GM12878 (cell line): ENCODE measurements at places on chromosomes 5 and 9.

DNA sequence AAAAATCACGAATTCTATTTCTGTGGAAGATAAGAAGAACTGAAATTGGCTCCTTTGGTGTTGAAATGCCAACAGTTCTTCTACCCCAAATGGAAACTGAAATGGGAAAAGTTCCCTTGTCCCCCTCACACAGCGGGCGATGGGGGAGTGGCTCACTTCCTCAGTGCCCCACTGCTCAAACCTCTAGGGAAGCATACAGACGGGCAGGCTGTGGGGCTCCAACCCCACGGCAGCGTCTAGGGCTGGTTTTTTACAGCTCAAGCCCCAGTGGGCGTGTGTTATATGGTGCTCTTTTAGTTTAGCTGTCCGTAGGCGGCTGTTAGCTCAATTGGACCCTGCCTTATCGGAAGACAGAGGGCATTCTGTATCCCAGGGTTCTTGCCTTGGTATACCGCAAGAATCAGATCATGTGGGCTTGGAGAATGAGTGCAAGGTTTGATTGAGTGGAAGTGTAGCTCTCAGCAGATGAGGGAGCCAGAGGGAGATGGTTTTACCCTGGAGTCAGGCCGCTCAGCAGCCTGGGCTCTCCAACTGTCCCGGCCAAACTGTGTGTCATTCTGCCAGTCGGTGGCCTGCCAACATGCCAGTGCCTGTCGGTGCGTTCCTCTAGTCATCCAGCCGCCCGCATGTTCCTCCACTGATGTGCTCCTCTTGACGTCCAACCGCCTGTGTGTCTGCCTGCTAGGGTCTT, 166.3 kb upstream of the ZNF608 start:
- DNase-seq: no peak

DNA sequence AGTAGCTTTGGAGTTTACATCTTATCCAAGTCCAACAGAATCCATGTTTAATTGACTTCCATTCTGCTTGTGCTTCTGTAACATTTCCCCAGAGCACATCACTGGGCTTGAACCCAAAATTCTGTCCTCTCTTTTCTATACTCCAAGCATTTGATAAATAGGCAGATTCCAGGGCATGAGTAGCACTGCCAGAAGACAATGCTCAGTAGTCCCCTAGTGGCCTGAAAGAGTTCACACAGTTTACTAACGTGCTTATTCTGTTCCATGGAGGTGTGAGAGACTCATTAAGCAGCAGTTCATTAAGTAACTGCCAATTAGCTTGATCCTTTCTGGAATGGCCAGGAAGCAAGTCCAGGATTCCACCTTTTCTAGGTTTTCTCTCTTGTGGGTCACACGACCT, 9.4 kb upstream of the GABRA6 start:
- DNase-seq: peak; percentile 1

- DNase-seq: no peak
Measured at GRCh38 chr9:121169094-121169601, 32.5 kb downstream of the RAB14 start.

DNA sequence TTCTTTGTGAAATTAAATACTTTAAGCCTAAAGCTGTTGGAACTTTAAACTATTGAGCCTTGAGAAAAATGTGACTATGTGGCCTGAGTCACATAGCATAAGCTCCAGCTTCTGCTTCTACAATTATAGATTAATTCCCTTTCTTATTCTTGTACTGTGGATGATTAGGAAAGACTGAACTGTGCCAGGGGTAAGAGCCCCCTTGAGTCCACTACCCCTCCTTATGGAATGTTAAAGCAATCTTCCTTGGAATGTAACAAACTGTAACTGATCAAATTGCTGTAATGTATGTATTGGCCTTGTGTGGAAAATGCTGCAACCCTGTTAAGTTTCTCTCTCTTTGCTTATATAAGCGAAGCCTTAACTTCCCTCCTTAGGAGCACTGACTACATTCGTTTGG, 273.2 kb downstream of the FAM170A start:
- no peak for DNase-seq

GRCh38 chr9:2634153-2634552, 12.6 kb downstream of the VLDLR start:
- no peak for DNase-seq

DNA sequence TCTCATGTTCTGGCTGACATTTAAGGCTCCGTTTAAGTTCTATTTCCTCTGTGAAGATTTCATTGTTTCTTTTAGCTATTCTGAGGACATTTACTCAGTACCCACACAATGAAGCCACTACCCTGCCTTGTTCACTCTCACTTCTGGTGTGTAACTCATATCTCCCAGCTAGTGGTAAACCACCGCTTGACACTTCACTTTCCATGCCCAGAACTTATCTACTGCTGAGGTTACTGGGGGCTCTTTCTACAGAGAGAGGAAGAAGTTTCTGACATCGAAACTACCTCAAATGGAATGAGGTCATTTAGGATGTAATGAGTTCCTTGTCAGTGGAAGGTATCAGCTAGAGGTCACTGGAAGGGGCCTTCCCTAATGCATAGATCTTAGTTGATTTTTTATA, 501.5 kb downstream of the DMAC1 start:
- DNase-seq: peak; percentile 92

DNA sequence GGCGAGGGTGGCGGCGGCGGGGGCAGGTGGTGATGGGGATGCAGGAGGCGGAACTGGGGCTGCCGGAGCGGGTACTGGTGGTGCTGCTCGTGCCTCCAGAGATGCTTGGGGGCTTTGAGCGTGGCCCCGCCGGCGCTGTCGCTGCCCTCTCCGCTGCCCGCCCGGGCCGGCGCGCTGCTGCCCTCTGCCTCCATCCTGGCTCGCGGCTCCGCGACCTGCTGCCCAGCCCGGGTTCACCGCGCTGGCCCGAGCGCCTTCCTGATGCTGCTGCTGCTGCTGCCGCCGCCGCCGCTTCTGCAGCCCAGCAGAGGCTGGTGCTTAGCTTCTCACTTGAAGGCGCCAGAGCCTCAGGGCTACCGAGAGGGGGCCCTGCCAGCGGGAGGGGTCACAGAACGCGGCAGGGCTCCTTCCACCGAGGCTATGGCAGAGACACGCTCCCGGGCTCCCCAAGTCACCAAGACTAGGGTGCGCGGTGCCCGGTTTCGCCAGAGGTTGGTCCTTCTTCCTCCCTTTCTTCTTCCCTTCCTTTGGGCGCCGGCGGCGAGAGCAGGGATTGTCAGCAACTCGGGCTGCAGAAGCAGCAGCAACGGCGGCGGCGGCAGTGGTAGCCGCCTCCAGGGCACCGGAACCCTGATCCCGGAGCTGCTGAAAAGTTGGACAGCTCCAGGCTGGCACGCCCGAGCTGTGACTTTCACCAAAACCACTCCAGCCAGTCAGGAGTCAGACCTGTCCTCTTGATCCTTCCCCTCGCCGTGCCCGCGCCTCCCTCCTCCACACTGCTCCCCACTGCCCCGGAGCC, at the start of gene PDE4D:
Gene PDE4D (minus strand): TSS at position 298 of the 799 bp plus-strand sequence.
- no peak for DNase-seq

DNA sequence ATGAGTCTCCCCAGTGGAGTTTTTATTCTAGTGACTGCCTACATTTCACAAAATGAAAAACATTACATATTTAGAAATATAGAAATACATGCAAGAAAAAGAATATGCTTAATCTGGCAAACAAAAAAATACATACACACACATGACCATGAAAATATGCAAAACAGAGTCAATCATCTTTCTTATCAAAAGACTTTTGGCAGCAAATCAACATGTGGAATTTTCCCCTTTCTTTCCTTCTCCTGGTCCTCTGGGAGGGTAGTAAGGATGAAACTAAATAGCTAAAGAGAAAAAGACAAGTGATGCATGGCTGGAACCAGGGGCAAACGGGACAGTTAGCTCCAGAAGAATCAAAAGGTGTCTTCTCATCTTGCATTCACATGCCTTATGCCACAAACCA, 69.4 kb downstream of the APBA1 start:
- no peak for DNase-seq

DNA sequence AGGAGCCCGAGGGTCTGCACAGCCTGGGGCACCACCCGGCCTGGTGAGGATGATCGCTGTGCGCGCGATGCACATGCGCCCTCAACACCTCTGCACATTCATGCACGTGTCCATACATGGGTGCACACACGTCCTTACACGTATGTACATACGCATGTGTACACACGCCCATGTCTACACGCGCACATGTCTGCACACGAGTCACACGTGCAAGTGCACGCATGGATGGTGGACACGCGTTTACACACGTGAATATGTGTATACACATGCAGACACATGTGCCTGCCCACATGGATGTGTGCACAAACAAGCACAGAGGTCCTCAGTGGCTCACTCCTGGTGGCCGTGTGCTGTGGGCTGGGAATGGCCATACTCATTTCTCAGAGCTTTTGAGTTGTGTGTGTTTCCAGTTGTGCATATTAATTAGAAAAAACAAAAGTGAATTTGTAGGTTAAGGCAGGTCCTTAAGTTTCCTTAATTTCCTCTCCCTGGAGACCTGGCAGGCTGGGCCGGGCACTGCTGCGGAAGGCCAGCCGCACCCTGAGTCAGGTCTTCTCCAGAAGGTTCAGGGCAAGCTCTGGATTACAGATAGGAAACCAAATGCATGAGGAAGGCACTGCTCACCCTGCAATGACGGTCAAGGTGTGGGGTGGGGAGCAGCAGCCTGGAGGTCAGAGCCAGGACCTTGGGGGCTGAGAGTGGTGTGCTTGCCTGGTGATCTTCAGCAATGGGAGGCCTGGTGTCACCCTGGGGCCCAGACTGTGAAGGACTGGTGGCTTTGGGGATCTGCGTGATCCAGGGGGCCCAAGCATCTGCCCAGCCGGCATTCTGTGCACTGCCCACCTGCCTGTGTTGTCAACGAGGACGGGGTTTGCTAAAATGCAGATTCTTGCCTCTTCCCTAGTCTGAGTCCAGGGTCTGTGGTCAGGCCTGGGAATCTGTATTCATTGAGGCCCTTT, 1.3 kb upstream of the RNU6ATAC start:
- no peak for DNase-seq

DNA sequence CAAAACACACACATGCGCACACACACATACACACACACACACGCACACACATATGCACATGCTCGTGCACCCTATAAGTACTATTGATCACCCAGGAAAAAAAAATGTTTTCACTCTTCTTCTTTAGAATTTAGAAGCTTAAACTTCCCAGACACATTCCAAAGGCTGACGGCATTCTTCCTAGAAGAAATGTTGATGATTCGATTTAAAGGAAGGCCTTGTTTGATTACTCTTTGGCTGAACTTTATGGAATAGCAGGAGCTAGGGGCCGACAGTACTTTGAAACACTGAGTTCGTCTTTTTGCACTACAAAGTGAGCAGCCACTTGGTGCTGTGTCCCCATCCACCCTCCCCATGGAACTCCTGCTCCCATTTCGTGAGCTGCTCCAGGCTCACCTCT, 113.2 kb downstream of the EGFLAM start:
- no peak for DNase-seq

DNA sequence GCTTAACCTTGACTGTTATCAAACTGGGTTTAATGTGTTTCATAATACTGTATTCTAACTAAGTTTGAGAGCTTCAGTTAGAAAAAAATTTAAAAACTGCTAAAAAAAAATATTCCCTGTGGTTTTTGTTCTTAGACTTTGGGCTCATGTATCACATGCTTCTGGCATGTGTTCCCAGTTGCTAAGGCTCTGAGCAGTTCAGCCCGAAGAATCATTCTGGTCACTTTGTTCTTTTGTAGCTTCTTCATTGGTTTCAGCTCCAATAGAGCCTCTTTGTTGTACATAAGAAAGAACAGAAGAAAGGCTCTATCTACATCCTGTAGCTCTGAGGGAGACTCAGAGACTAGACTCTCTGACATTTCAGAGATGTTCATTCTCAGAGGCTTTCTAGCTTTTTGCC, 25.6 kb downstream of the KCNN2 start:
- no peak for DNase-seq

DNA sequence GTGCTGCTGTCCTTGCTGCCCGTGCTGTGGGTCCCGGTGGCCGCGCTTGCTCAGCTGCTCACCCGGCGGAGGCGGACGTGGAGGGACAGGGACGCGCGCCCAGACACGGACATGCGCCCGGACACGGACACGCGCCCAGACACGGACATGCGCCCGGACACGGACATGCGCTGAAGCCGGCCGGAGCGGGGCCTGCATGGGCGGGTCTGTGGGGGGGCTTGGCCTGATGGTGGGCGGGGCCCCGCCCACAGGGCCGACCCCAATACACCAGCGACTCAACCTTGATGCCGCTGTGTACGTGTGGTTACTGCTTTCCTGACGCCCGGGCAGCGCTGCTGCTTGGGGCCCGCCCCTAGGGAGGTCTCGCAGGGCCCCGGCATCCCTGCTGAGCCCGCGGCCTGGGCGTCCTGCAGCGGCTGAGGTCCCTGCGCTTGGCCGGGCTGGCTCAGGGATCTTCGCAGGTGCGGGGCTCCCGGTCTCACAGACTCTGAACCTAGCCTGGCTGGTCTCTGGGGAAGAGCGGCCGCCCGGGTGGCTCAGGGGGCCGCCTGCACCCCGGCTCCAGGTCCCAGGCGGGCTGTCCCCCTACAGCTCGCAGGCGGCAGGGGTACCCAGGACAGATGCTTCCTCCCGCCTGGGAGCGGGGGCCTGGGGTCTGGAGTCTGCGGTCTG, 20.9 kb downstream of the SLC6A18 start:
- no peak for DNase-seq

DNA sequence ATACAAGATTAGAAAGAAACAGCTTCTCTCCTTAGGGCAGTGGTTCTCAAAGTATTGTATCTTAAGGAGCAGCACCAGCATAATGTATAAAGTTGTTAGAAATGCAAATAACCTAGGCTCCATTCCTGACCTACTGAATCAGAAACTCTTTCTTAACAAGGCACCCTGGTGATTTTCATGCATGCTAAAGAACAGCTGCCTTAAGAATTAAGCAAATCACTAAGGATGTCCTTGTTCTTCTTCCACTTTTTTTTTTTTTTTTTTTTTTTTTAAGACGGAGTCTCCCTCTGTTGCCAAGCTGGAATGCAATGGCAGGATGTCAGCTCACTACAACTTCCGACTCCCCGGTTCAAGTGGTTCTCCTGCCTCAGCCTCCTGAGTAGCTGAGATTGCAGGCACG, 1095.2 kb upstream of the EDIL3 start:
- DNase-seq: no peak

DNA sequence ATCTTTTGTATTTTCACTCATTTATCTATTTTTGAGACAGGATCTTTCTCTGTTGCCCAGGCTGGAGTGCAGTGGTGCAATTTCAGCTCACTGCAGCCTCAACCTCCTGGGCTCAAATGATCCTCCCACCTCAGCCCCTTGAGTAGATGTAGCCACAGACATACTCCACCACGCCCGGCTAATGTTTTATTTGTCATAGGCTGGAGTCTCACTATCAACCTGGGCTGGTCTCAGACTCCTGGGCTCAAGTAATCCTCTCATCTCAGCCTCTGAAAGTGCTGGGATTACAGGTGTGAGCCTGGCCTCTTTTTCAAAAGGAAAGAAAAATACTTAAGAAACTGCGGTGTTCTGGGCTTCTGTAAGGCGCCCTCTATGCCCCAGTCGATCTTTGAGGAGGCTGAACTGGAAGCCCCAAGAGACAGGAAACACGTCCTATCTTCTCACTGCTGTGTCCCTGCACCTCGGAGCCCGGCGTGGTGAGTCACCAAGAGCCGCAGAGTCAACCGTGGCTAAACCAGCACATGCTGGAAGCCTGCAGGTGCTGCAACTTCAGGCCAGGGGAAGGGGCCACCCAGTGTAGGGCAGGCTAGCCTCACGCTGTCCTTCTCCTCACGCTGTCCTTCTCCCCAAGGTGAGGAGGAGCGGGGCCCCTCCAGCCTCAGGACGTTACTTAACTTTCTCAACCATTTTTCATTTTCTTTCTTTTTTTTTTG, 15.2 kb upstream of the LHX3 start:
- no peak for DNase-seq
